ENCODE measurements at places on chromosomes 1 and 21.
A peak's percentile ranks its signal among the peaks of the same experiment; 100 is the strongest.

DNA sequence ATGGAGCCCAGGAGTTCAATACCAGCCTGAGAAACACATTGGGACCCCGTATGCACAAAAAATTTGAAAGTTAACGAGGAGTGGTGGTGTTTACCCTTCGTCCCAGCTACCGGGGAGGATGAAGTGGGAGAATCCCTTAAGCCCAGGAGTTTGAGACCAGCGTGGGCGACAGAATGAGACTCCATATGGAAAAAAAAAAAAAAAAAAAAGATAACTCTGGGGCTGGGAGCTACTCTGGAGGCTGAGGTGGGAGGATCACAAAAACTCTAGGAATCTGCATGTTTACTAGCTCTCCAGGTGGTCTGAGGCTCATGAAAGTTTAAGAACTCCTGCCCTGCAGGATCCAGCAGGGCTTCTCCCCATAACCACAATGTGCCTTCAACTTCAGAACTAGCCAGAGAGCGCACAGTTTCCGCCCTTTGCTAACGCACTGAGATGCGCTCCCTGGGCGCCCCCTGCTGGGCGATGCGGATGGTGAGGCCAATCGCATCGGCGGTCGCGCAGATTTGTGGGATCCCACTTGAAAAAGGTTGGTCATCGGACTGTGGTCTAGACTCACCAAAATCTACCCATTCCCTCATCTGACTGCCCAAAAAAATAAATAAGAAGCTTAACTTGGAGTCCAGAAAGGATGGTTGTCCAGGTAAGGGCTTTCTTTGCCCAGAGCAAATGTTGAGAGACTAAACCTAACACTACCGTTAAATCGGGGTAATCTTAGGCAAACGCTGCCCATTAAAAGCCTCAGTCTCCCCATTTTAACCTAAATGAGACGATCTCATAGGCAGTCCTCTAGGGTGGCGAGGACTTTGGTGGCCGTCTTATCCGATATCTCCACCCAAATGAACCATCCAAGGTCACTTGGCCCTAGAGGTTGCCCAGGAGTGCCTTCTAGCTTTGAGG is 8.8 kb downstream of the ZNF683 start:
- DNase-seq: peak; percentile 82

DNA sequence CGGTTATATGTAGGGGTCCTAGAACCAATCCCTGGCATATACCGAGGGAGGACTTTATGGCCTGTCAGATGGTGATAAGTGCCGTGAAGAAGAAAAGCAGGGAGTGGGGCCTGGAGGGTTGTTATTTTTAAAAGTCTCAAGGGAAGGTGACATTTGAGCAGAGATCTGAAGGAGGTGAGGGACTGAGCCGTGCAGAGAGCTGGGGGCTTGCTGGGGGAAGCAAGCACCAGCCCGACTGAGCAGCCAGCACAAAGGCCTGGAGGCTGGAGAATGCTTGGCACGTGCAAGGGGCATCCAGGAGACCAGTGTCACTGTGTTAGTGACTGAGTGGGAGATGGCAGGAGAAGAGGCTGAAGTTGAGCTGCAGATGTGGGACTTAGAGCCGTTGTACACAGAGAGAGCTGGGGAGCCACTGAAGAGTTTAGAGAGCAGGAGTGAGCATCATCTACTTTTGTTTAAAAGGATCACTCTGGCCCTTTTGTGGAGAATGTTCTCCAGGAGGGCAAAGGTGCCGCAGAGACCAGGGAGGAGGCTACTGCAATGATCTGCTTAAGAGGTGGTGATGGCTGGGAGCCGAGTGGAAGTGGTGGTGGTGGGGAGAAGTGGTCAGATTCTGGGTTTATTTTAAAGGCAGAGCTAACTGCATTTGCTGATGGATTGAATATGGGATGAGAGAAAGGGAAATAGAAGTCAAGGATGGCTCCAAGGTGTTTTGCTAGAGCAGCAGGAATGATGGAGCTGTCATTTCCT is 31.2 kb downstream of the PTPRU start:
- DNase-seq: no peak

DNA sequence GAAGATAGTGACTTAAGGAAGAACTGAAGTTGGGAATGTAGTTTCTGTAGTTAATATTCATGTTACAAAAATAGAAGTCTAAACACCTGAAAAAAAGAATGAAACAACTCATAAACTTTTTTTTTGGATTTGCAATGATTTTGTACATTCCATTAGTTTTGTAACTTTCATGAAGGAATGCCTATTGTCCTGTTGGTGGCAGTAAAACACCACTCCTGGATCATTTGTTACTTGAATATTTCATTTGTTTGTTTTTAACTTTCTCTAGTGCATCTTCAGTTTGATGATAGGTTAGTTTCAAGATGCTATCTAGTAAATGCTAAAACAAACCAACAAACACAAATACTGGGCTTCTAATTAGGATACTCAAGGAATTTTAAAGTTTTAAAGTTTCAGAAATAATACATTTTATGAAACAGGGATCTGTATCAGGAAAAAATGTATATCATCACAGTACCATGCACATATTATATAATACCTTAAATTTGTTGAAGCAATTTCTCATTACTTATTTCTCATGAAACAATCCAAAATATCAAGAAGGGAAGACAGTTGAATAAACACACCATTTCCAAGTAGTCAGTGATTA is 229.7 kb upstream of the CACYBP start:
- peak; percentile 18 for DNase-seq

GRCh38 chr1:245045087-245045881 is 109.5 kb upstream of the KIF26B start:
- no peak for DNase-seq

DNA sequence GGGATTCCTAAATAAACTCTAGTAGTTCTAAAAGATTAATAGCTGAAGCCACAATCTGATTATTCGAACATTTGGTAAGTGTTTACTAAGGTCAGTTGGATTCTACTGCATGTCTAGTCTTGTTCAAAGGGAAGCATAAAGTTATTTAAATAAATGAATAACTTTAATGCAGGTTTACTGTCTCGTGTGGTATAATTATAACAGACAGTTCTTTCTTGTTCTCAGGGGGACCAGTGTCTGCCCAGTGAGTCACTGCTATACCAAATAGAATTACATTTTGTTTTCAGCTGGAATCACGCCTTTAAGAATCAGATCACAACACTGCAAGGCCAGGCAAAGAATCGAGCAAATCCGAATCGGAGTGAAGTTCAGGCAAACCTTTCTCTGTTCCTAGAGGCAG is 45.1 kb downstream of the SMG7 start:
- DNase-seq: no peak

DNA sequence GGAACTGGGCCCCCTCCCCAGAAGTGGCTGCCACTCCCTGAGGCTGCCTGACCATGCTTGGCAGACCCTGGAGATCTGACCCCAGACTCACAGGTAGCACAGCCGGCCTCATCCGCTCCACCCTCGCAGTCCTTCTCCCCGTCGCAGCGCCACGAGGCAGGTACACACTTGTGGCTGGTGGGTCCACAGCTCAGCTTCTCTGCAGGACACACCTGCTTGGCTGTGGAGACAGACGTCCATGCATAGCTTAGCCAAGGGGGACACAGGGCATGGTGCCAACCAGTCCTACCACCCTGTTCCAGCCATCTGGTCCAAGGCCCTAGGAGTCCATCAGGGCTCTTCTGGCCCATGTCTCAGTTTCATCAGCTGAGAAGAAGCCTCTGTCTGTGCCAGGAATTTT is 42.2 kb upstream of the MAGOH start:
- no peak for DNase-seq

GRCh38 chr1:3691421-3692204 is 39.3 kb downstream of the TP73 start:
- no peak for DNase-seq

DNA sequence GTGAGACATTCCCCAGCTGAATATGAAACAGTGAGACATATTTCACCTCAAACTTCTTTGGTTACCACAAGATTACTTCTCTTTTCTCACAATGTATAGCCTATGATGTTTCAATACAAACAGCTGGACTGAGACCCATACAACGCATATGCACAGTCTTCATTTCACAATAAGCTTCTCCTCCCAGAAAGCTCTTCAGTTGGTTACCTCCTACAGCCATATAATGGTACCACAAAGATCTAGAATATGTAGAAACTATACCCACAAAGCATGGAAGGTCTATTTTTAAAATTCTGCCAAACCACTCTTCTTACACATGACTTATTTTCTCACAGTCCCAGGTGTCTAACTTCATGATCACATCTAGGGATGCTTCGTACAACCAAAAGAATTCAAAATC is 70.8 kb downstream of the JAK1 start:
- DNase-seq: no peak

- no peak for DNase-seq
Observed at GRCh38 chr1:53722025-53722424, 16.9 kb downstream of the GLIS1 start.

- no peak for DNase-seq
Observed at GRCh38 chr1:165435801-165436200, 9.1 kb downstream of the RXRG start.

DNA sequence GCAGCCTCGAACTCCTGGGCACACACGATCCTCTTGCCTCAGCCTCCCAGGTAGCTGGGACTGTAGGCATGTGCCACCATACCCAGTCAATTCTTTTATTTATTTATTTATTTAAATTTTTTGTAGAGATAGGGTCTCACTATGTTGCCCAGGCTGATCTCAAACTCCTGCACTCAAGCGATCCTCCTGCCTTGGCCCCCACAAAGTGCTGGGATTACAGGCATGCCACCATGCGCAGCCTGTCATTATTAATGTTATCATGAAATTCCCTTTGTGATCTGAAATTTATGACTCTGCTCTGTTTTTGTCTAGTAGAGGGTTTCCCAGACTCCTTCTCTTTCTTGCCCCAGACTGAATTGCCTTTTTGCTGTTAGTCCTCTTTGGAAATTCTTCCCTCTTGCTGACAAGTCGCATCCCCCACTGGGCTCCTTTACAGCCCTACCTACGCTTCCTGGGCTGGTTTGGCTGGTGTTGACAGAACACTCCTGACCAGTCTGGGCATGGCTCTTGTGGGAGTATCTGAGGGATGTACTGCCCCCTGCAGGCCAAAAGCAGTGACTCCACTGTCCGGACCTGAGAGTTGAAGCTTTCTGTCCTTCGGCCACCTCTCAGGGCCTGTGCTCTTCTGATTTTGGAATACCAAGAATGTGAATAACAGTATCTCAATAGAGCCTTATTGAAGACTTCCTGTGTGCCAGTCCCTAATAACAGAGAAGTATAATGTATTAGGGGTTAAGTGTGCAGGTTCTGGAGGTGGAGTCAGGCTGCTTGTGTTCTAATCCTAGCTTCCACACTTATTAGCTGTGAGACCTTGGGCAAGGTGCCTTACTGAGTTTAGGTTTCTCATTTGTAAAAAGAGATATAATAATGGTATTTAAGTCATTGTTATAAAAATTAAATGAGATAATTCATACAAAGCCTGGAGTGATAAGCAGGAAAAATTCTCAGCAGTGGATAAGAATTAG is 28.2 kb downstream of the TCEANC2 start:
- DNase-seq: peak; percentile 77

GRCh38 chr1:116207126-116207735 is 96.0 kb downstream of the MAB21L3 start:
- no peak for DNase-seq

DNA sequence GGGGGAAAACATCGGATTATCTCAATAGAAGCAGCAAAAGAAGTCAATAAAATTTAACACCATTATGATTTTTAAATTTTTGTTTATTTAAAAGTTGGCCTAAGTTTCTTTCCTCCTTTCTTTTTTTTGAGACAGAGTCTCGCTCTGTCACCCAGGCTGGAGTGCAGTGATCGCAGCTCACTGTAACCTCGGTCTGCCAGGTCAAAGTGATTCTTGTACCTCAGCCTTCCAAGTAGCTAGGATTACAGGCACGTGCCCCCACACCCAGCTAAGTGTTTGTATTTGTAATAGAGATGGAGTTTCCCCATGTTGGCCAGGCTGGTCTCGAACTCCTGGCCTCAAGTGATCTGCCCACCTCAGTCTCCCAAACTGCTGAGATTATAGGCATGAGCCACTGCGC is 20.9 kb downstream of the SLC2A5 start:
- DNase-seq: no peak

- DNase-seq: no peak
Observed at GRCh38 chr1:55073187-55073916, 34.0 kb downstream of the PCSK9 start.

DNA sequence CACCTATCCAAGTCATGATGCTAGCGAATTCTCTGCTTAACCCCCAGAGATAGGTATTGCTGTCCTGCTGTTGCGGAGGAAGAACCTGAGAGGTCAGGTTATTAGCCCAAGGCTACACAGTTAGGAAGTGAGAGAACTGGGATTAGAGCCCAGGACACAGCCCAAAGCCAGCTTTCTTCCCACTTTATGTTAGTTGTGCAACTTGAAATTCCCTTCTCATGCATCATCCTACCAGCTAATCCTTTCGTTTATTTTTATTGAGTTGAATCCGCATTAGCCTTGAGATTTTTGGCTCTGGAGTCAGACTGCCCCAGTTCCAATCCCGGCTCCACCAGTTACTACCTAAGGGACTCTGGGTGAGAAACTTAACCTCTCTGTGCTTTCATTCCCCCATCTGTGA is 65.4 kb downstream of the PLEKHA6 start:
- DNase-seq: peak; percentile 61

DNA sequence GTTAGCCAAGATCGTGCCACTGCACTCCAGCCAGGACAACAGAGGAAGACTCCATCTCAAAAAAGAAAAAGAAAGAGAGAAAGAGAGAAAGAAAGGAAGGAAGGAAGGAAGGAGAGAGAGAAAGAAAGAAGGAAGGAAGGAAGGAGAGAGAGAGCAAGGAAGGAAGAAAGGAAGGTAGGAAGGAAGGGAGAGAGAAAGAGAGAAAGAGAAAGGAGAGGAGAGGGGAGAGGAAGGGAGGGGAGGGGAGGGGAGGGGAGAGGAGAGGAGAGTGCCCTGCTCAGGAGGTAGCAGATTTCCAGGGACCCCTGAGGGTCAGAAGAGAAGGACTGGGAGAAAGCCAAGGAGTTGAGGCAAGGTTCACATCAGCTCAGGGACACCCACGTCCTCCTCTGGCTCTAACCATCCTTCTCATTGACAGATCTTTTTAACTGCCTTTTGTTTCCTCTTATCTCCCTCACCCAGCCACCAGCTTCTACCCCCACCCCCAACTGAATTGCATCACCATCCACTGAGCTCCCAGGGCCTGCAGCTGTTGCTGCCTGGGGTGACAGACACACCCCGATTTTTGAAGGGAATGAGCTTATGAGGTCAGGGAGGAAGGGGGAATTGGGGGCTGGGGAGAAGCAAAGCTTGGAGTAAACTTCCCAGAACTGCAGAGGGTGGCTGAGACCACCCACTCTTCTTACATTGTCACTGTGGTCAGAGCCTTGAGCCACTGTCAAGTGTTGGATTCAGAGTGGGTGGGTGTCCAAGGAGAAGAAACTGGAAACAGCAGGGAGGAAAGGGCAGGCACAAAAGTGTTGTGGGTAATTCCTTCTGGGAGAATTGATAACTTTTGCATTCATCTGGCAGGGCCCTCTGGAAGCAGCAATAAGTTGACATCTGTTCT is 91.6 kb downstream of the GLUL start:
- DNase-seq: no peak

GRCh38 chr1:100785470-100786052 is 66.0 kb downstream of the VCAM1 start:
- DNase-seq: peak; percentile 53

- DNase-seq: no peak
Observed at GRCh38 chr1:170510163-170510562, 21.8 kb upstream of the GORAB start.

All from urothelium cell line (cell line).